Stimulated activated naive CD4-positive, alpha-beta T cell treated with Interleukin-2 at 50 U/mL for 16 hours (primary cell): ENCODE measurements at places on chromosomes 16 and 17.
A peak's percentile ranks its signal among the peaks of the same experiment; 100 is the strongest.

DNA sequence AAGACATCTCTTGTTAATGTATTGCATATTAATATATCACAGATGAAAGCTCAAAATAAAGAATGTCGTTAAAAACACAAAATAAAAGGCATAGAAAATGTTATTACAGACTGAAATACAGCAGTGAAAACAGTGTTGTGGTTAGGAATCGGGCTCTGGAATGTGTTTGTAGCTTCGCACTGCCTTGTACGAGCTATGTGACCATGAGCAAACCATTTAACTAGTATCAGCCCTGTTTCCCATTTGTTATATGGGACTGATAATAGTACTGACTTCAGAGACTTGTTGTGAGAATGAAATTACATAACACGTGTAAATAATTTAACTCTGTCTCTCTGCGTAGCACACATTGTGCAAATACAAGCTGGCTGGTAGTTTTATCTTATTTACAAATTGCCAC is 648 bp upstream of the RBFOX1 start:
- DNase-seq = no peak

- DNase-seq = no peak
These were observed 33.0 kb downstream of the C16orf54 start for GRCh38 chr16:29712809-29713208.

DNA sequence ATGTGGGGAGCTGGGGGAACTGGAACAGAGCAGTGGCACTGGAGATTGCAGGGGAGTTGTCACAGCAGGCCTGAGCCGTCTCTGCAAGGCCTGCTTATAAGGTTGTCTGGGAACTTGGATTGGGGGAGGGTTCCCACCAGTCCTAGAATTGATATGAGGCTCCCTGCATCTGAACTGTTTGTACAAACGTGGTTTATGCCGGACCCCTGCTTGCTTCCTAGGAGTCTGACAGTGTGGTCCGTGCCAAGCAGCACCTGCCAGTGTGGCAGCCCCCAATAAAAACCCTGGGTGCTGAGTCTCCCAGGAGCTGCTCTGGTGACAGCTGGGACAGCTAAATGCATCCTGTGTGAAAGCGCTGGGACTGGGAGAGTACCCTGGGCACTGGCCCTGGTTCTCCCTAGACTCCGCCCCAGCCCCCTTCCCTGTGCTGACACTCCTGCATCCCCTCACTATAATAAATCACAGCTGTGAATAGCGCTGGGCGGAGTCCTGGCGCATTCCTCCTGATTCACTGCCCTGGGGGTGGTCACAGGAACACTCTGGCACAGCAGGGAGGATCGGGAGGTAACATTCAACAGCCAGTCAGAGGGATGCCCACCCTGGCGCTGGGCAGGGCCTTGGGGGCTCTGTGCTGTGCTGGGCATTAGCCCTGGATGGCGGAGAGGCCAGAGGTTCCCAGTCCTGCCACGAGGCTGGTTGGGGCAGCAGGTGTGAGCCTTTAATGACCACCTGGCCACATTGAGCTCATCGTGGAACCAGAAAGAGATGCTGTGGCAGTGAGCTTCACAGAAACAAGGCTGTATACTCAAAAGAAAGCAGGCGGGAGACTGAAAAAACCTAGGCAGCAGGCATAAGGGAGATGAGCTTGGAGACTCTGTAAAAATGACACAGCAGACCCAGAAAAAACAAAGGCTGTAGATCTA is 45.6 kb downstream of the RMI2 start:
- no peak for DNase-seq

- DNase-seq = no peak
These were observed 164.4 kb upstream of the ANKFN1 start for GRCh38 chr17:55988861-55989260.

DNA sequence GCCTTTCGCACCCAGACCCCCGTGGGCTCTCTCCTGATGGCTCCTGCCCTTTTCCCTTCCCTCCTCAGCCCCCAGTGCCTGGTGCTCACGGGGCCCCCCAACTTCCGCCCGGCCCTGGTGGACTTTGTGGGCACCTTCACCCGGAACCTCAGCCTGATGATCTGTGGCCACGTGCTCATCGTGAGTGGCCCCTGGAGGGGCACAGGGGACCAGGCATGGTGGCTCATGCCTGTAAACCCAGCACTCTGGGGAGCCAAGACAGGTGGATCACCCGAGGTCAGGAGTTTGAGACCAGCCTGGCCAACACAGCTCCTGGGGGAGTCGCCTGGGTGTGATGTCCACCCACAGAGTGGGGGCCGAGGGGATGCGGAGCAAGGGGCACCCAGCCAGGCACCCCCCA is 21.3 kb downstream of the SLC12A3 start:
- no peak for DNase-seq

GRCh38 chr17:68969101-68969500 is 13.9 kb upstream of the ABCA8 start:
- no peak for DNase-seq

GRCh38 chr16:77660311-77660710 is 62.0 kb upstream of the NUDT7 start:
- no peak for DNase-seq

- no peak for DNase-seq
These were observed 62.9 kb upstream of the ATF7IP2 start for GRCh38 chr16:10322723-10323527.

DNA sequence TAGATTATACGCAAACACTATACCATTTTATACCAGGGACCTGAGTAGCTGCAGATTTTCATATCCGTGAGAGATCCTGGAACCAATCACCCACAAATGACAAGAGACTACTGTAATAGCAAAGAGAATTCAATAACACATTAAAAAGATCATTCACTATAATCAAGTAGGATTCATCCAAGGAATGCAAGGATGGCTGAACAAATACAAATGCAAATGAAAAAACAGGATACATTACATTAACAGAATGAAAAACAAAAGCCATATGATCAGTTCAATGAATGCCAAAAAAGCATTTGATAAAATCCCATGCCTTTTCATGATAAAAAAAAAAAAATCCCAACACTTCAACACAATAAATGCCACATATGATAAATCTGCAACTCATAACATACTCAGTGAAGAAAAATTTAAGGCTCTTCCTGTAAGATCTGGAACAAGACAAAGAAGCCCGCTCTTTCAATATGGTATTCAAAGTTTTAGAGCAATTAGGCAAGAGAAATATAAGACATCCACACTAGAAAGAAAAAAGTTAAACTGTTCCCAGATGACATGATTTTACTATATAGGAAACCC is 29.0 kb downstream of the N4BP1 start:
- DNase-seq = no peak

DNA sequence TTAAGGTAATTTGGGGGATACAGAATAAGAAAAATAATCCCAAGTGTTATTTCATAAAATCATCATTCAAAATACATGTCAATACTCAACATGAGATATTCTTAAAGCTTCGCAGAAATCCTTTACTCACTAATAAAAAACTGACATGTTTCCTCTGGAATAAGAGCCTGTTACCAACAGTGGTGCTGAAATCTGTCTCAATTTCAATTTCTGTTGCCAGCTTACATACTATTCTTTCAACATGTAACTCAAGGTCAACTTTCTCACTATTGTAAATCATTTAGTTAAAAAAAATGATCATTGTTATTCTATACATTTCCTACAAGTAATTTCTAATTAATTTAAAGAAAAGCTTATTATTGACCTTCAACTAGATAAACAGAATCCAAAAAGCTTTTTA is 67.9 kb downstream of the CEP95 start:
- DNase-seq = no peak

- DNase-seq = no peak
These were observed 228.1 kb downstream of the BCAS3 start for GRCh38 chr17:60905709-60906108.

GRCh38 chr17:57486882-57487301 is 230.6 kb downstream of the MSI2 start:
- DNase-seq = no peak

DNA sequence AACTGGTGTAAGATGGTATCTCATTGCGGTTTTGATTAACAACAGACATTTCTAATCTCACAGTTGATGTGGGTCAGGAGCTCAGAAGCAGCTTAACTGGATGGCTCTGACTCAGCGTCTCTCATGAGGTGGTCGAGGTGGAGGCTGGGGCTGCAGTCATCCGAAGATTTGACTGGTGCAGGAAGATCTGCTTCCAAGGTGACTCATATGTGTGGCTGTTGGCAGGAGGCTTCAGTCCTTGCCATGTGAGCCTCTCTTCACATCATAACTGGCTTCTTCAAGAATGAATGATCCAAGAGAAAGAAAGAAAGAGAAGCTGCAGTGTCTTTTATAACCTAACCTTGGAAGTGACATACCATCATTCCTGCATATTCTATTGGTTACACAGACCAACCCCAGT is 376.1 kb downstream of the SEC14L1 start:
- peak; percentile 27 for DNase-seq

GRCh38 chr16:81933361-81933760 is 77.9 kb downstream of the SDR42E1 start:
- no peak for DNase-seq

- DNase-seq = no peak
These were observed 278.3 kb downstream of the SEC14L1 start for GRCh38 chr17:77419095-77419494.

DNA sequence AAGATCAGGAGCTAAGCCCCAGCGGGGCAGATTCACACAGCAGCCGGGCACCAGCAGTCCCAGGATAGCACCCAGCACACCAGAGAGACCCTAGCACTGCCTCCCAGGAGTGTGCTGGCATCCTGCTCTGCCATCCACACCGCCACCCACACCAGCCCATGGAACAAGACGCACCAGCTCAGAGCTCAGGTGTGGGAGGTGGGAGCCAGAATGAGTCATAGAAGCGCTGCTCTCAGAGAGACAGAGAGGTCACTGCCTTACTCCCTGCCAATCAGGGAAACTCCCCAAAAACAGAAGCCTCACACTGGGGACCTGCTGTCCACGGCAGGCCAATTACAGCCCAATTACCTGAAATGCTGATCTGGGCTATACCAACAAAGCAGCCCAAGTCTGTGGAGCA is 64.9 kb downstream of the CDYL2 start:
- DNase-seq = peak; percentile 24

GRCh38 chr16:82229800-82230619 is 60.0 kb upstream of the MPHOSPH6 start:
- peak; percentile 32 for DNase-seq

DNA sequence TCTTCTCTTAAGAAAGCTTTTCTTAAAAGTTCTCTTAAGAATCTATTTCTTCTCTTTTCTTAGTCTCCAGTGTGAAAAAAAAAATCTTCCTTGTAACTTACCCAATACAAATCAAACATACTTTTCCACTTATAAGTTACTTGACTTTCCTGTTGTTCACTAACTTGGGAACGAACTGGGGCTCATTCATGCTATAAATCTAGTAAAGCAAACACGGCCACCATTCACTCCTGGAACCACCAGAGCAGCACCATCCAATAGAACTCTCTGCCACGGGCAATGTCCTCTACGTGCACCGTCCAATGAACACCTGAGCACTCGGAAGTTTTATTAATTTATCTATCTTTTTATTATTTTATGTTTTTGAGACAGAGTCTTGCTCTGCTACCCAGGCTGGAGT is 20.8 kb downstream of the SRP68 start:
- no peak for DNase-seq

- DNase-seq = no peak
These were observed 890.0 kb upstream of the CDH8 start for GRCh38 chr16:62926121-62926801.

DNA sequence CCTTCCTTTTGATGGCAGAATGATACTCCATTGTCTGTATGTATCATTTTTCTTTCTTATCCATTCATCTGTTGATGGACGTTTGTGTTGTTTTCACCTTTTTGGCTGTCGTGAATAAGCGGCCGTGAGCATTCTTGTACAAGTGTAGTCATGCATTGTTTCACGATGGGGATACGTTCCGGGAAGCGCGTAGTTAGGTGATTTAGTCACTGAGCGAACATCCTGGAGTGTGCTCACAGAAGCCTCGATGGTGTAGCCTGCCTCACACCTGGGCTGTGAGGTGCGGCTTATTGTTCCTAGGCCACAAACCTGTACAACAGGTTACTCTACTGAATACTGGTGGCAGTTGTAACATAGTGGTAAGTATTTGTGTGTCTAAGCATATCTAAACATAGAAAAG is 136.5 kb downstream of the CMIP start:
- DNase-seq = no peak

DNA sequence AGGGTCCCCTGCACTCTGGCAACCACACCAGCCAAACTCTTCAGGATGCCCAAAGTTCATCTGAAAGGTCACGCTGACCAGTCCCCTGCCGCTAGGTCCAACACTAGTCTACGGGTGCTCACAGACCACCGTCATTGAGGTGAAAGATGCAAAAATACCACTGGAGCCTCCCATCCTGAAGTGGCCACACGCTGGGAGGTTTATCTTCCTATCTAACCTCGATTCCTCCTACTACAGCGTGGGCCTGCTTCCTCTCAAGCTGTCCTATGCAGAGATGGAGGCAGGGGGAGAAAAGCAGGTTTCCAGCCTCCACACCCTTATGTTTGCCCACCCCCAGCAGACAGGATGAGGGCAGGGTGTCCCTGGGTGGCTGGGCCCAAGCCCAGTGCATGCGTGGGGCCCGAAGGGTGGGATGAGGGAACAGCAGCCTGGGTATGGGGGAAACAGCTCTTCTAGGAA is 6.3 kb downstream of the SRCIN1 start:
- no peak for DNase-seq

GRCh38 chr17:53765129-53765528 is 57.6 kb upstream of the KIF2B start:
- DNase-seq = no peak

DNA sequence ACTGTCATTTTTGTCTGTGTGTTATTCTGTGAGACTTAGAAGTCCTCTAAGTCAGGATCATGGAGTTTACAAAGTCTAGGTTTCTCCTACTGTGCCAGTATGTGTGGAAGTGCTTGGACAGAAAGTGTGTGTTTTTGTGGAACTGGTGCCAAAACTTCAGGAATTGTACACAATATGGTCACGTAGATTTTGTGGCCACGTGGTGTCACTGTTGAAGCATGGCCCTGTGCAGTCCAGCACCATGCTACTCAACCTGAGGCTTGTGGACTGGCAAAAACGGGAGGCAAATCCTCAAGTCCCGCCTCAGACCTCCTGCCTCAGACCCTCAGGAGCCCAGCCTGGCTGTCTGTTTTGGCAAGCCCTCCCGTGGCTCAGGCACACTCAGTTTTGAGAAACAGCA is 16.7 kb upstream of the ALKBH5 start:
- no peak for DNase-seq

GRCh38 chr17:2338315-2338657 is 985 bp downstream of the SGSM2 start:
- DNase-seq = no peak

DNA sequence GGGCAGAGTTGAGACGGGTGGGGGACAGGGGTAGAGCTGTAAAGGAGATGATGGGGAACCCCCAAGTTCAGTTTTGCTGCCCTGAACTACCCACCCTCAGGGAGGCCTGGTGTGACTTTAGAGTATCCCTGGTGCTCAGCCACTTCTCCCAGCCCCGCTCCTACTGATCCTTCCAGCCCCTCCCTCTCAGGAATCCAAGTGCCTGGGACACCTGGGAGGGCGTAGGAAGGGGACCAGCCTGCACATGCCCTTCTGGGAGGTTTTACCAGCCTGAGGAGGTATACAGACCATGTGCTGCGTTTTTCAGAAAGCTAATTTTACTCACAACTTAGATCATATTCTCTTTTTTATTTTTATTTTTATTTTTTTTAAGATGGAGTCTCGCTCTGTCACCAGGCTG is 4.1 kb downstream of the ST6GALNAC2 start:
- no peak for DNase-seq
